Purkinje cell (primary cell): ENCODE measurements at places on chromosomes 11 and 22. TPM values are rescaled to one million over a fixed set of nuclear protein-coding genes. Genes with fewer than 3 reads are reported as not detected.

DNAJB7 gene
- polyA plus RNA-seq: not detected in 2 replicates

MS4A14 gene
- polyA plus RNA-seq: not detected in 2 replicates

PIH1D2 gene
- 7.2 and 8.9 TPM in 2 replicates for polyA plus RNA-seq

SCGB1D1 gene
- polyA plus RNA-seq: not detected in 2 replicates

CBLIF gene
- not detected in 2 replicates for polyA plus RNA-seq

EIF4G2 gene
- polyA plus RNA-seq: 288 and 293 TPM in 2 replicates

OR10D3 gene
- not detected in 2 replicates for polyA plus RNA-seq

NAALADL1 gene
- not detected in 2 replicates for polyA plus RNA-seq

USH1C gene
- polyA plus RNA-seq: not detected in 2 replicates

CAPN5 gene
- 0.85 and 0.87 TPM in 2 replicates for polyA plus RNA-seq

TMPRSS6 gene
- not detected in 2 replicates for polyA plus RNA-seq

OR2AT4 gene
- polyA plus RNA-seq: not detected in 2 replicates

PAK1 gene
- 18.9 and 60.3 TPM in 2 replicates for polyA plus RNA-seq

USP2 gene
- polyA plus RNA-seq: 7.3 and 11.7 TPM in 2 replicates

MTFP1 gene
- polyA plus RNA-seq: 1.9 and 5.8 TPM in 2 replicates

SLC22A6 gene
- not detected in 2 replicates for polyA plus RNA-seq

OR8B8 gene
- 0.35 and 0.56 TPM in 2 replicates for polyA plus RNA-seq

C11orf42 gene
- not detected in 2 replicates for polyA plus RNA-seq

MIAT gene
- polyA plus RNA-seq: 20.1 and 21.0 TPM in 2 replicates

CABP4 gene
- 0.08 and 0.52 TPM in 2 replicates for polyA plus RNA-seq

OSM gene
- polyA plus RNA-seq: not detected in 2 replicates

TSSK2 gene
- not detected in 2 replicates for polyA plus RNA-seq

CASTOR1 gene
- 2.2 and 3.3 TPM in 2 replicates for polyA plus RNA-seq

GALNT18 gene
- polyA plus RNA-seq: 81.2 and 104 TPM in 2 replicates
